ENCODE measurements at places on chromosomes 6 and 20.

- peaks cover 56% of the 10 kb centered on the region for H3K36me3 ChIP-seq
- no peak overlapping the region for H3K27ac ChIP-seq
- H3K27me3 ChIP-seq: no peaks in the 10 kb centered on the region
- H3K4me1 ChIP-seq: peaks cover 13% of the 10 kb centered on the region
- H3K4me3 ChIP-seq: no peak overlapping the region
- no peak for DNase-seq
These were observed 12.6 kb downstream of the IFNGR1 start for GRCh38 chr6:137206577-137206976.

DNA sequence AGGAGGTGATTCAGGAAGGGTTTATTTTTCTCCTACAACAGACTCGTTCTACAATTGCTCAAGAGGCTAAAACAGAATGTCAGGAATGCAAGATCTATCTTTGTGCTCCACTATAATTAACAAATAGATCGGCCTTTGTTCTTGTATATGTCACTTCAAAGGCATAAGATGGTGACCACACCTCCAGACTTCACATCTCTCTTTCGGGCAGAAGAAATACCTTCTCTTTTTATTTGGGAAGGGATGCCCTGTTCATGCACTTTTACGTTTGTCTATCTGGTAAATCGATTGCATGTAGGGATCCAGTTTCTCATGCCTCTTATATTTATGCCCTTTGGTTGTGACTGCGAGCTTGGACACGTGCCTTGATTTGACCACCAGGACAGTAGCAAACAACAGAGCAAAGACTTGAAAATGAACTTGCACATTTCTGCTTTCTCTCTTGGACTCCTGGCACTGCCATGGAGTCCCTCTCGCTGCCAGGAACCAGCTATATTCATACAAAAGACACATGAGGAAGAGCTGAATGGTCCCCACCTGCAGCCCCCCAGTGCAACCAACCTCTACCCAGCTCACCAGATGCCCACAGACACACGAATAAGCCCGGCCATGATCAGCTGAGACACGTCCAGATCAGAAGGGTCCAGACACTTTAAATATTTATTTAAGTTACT lies 219.8 kb upstream of the STXBP5 start:
- no peak for DNase-seq
- no peaks in the 10 kb centered on the region for H3K4me1 ChIP-seq
- H3K4me3 ChIP-seq: no peak overlapping the region

- H3K4me3 ChIP-seq: no peak overlapping the region
- no peaks in the 10 kb centered on the region for H3K36me3 ChIP-seq
- H3K27me3 ChIP-seq: no peaks in the 10 kb centered on the region
- no peak for DNase-seq
- no peaks in the 10 kb centered on the region for H3K4me1 ChIP-seq
These were observed 573.1 kb upstream of the RNF217 start for GRCh38 chr6:124389127-124389526.

GRCh38 chr6:19715167-19715551 lies 122.0 kb upstream of the ID4 start:
- H3K4me3 ChIP-seq: no peak overlapping the region
- no peaks in the 10 kb centered on the region for H3K4me1 ChIP-seq
- no peak for DNase-seq
- no peak overlapping the region for H3K27ac ChIP-seq
- H3K36me3 ChIP-seq: no peaks in the 10 kb centered on the region
- no peaks in the 10 kb centered on the region for H3K27me3 ChIP-seq

GRCh38 chr20:8855315-8855714 lies 213.6 kb upstream of the PLCB4 start:
- no peaks in the 10 kb centered on the region for H3K36me3 ChIP-seq
- H3K27ac ChIP-seq: no peak overlapping the region
- DNase-seq: no peak
- H3K4me1 ChIP-seq: no peaks in the 10 kb centered on the region

GRCh38 chr6:8710668-8711431 lies 275.5 kb upstream of the SLC35B3 start:
- no peak overlapping the region for H3K27ac ChIP-seq
- no peak for DNase-seq
- no peaks in the 10 kb centered on the region for H3K4me1 ChIP-seq
- H3K27me3 ChIP-seq: no peaks in the 10 kb centered on the region
- H3K36me3 ChIP-seq: no peaks in the 10 kb centered on the region

DNA sequence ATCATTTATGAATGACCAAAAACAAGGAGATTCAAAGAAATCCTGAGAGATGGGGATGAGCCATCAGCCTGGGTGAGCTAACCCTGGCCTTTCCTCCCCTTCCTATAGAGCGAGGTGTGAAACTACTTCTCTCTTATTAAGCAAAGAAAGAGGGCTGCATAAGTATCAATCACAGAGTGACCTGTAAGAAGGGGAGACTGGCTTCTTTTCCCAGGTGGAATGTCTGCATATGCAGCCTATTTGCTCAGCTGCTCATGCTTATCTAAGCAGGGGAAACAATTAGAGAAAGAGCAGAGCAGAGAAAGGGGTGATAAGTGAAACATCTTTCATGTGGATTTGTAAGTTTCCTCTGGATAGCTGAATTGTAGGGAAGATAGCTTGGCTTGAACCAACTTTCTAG lies 160.0 kb downstream of the PKHD1 start:
- H3K4me3 ChIP-seq: no peak overlapping the region
- H3K4me1 ChIP-seq: no peaks in the 10 kb centered on the region
- DNase-seq: no peak
- no peaks in the 10 kb centered on the region for H3K36me3 ChIP-seq
- no peaks in the 10 kb centered on the region for H3K27me3 ChIP-seq
- H3K27ac ChIP-seq: no peak overlapping the region

DNA sequence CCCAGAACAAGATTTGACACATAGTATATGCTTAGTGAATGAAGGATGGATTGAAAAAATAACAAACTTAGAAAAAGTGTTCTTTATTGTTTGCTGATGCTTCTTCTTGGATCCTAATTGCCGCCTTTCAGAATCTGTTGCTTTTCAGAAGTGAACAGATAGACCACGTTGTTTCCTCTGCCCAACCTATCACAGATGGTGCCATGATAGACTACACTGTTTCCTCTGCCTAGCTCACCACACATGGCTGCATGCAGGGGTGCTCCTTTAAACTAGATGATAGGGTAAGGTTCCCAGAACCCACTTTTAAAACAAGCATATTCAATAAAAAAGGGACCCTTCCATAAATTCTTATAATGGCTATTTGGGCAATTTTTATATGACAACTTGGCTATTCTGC lies 4.6 kb upstream of the RGS17 start:
- H3K4me3 ChIP-seq: no peak overlapping the region
- H3K4me1 ChIP-seq: peaks cover 1% of the 10 kb centered on the region
- no peaks in the 10 kb centered on the region for H3K36me3 ChIP-seq
- peaks cover 13% of the 10 kb centered on the region for H3K27me3 ChIP-seq
- no peak overlapping the region for H3K27ac ChIP-seq

GRCh38 chr6:77773157-77773822 lies 120.5 kb downstream of the MEI4 start:
- no peak overlapping the region for H3K4me3 ChIP-seq
- H3K27me3 ChIP-seq: no peaks in the 10 kb centered on the region
- DNase-seq: no peak

GRCh38 chr6:115643762-115644161 lies 416.9 kb downstream of the FRK start:
- H3K4me1 ChIP-seq: no peaks in the 10 kb centered on the region
- H3K27me3 ChIP-seq: no peaks in the 10 kb centered on the region
- no peaks in the 10 kb centered on the region for H3K36me3 ChIP-seq
- DNase-seq: no peak
- H3K4me3 ChIP-seq: no peak overlapping the region

GRCh38 chr6:64990652-64991304 lies 716.2 kb downstream of the EYS start:
- DNase-seq: no peak
- no peak overlapping the region for H3K4me3 ChIP-seq
- no peaks in the 10 kb centered on the region for H3K4me1 ChIP-seq
- H3K36me3 ChIP-seq: no peaks in the 10 kb centered on the region

- H3K4me1 ChIP-seq: peaks cover 11% of the 10 kb centered on the region
- no peak overlapping the region for H3K4me3 ChIP-seq
- H3K27me3 ChIP-seq: peaks cover 1% of the 10 kb centered on the region
These were observed 82.3 kb upstream of the RNF217 start for GRCh38 chr6:124879992-124880355.

DNA sequence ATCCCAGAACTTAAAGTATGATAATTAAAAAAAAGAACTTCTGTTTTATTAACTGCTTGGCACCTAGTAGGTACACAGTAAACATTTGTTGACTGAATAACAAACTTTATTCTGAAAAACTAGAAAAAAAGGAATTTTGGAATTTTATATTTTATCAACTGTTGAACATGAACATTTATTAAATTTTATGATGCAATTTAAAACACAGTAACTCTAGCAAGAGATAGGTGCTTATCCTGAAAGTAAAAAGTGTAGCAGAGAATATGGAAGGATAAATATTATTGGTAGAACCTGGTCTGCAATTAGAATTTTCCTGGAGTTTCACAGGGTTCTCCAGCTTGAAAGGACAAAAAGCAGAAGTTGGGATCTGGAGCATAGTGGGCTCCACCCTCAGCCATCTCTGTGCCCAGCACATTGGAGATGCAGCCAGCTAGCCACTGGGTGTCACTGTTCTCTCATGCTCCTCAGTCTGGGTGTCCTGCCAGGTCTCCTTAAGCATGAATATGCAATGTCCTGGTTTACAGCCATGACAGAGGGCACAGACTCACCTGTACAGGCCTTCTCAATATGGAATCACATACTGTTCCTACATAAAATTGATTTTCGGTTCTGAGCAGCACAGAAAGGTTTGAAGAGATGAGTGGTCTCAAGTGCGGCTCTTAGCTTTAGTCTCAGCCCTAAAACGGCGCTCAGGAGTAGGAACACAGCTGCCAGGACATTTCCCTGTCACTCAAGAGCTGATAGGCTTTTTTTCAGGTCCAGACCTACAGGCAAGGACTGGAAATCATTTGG lies 31.7 kb upstream of the IL20RA start:
- peak; percentile 53 for DNase-seq
- no peaks in the 10 kb centered on the region for H3K4me1 ChIP-seq
- H3K27ac ChIP-seq: no peak overlapping the region
- H3K36me3 ChIP-seq: no peaks in the 10 kb centered on the region
- H3K27me3 ChIP-seq: peaks cover 22% of the 10 kb centered on the region
- H3K4me3 ChIP-seq: no peak overlapping the region

DNA sequence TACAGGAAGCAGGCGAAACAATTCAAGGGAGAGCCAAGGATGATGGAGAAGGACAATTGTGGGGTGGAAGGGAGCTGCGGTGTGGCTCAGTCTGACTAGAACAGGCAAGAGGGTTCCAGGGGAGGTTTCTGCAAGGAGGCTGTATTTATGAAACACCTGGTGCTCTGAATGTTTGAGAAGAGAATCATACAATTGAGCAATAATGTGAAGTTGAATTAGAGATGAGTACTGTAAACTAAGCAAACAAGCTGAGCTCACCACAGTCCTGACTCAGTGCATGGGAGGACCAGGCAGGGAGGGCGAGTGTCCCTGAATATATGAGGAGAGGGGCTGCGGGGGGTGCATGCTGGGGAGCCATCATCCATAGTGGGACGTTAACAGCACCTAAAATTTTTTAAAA lies 279.7 kb downstream of the KIF16B start:
- H3K27ac ChIP-seq: no peak overlapping the region
- no peak overlapping the region for H3K4me3 ChIP-seq
- H3K36me3 ChIP-seq: peaks cover 8% of the 10 kb centered on the region

DNA sequence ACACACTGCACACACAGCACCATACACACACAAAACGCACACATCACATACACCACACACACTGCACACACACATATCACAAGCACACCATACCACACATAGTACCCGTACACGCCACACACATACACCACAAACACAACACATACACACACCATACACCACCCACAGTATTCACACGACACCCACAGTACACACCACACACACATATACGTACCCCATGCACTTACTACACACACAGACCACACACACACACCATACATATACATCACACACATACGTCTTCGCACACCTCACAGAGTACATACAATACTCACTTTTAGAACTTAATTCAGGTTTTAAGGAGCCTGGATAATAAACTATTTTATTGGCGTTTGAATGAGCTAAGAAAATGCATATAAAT lies 1805.3 kb upstream of the DEFB115 start:
- H3K27ac ChIP-seq: no peak overlapping the region
- H3K4me3 ChIP-seq: no peak overlapping the region
- no peaks in the 10 kb centered on the region for H3K36me3 ChIP-seq
- no peak for DNase-seq
- no peaks in the 10 kb centered on the region for H3K27me3 ChIP-seq

GRCh38 chr6:32075781-32076180 lies 33.4 kb downstream of the TNXB start:
- DNase-seq: no peak
- no peaks in the 10 kb centered on the region for H3K36me3 ChIP-seq
- no peak overlapping the region for H3K27ac ChIP-seq
- H3K4me1 ChIP-seq: no peaks in the 10 kb centered on the region

GRCh38 chr20:58621906-58622548 lies 29.1 kb upstream of the STX16 start:
- DNase-seq: no peak
- no peaks in the 10 kb centered on the region for H3K27me3 ChIP-seq
- H3K36me3 ChIP-seq: peaks cover under 1% of the 10 kb centered on the region
- H3K27ac ChIP-seq: no peak overlapping the region

DNA sequence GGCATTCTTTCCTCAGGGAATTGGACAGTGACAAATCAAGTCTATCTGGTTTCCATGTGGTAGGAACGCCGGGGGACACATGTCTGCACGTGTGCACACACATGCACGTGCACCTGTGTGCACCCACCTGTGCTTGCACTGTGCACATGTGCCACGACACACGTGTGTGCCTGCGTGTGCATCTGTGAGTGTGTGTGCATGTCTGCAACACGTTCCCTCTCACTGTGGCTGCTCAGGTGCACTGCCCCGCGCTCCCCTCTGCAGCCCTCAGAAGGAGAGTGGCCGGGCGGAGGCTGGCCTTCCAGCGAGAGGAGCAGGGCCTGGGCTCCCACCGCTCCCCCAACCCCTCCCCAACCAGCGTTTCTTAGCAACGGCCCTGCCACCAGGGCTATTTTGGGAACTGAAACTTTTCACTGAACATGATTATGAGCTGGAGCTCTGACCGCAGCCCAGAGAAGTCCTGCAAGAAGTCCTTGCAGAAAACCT lies 147.8 kb downstream of the PHACTR3 start:
- H3K4me3 ChIP-seq: no peak overlapping the region
- DNase-seq: no peak
- no peaks in the 10 kb centered on the region for H3K27me3 ChIP-seq
- H3K27ac ChIP-seq: no peak overlapping the region
- H3K4me1 ChIP-seq: peaks cover 2% of the 10 kb centered on the region

Measured in activated naive CD8-positive, alpha-beta T cell treated with anti-CD3 and anti-CD28 coated beads, Interleukin-2, amount 50 U/mL, for 24 hours (primary cell).